Activated naive CD4-positive, alpha-beta T cell treated with anti-CD3 and anti-CD28 coated beads, Interleukin-2, amount 10 ng/mL, durations not matched to agents 7 days and 5 days (primary cell): ENCODE measurements at places on chromosomes 1 and 21.
A peak's percentile ranks its signal among the peaks of the same experiment; 100 is the strongest.

DNA sequence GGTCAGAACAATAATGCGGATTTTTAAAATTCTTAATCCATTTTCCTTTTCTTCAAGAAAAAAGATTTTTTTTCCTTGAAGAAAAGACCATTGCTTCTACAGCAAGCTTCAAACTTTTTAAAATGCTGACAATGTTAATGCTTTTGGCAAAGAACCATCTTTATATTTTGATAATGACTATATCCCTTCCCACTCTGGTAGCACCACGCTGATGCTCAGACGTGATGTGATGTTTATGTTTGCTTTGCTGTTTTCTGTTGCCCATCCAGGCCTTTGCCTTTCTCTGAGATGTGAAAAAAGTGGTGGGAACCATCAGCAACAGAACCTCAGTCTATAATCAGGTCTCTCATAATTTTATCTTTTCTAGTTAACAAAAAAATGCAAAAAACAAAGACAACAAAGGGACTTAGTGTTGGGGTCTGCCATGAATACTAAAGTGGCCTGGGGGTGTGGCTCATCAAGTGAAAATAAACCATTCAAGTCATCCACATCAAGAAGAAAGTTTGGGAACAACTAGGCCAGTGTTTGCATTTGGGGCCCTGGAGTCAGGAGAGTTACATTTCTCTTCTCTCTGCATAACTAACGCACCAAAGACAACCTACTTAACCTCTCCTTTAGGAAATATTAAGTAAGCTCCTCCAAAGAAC lies 244.6 kb upstream of the DMRTA2 start:
- no peaks in the 10 kb centered on the region for H3K27me3 ChIP-seq
- no peak overlapping the region for H3K4me3 ChIP-seq
- no peaks in the 10 kb centered on the region for H3K4me1 ChIP-seq

DNA sequence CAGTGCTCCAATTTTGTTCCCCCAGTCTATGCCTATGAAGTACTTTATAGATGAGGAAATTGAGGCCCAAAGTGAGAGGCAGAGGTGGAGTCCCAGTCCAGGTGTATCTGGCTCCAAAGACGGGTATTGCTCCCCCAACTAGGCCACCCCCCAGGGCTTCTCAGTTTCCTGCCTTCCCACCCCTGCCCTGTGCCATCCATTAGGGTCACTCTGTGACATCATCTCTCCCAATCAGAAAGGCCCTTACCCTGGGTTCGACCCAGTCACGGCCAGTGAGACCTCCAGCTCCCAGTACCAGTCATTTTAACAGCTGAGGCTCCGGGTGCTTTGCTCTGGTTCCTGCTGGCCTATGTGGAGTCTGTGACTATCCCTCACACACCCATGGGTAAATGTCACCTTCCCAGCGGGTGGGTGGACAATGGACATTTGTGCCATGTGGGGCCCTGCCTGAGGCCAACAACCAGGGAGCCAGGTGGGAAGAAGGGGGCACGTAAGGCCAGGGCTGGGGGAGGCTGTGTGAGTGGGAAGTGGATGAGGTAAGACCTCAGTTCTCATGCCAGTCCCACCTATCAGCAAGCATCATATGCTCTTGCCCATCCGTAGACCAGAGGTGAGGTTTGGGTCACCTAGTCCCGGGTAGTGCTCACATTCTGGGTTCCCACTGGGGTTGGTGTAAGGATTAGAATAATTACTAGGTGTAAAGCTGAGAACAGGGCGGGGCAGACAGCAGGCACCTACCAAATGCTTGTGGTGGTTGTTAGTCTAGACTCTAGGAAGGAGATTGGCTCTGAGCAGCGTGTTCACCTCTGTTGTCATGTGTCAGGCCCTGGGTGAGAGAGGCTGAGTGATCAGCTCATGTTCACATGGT lies 685.9 kb downstream of the MATN1 start:
- no peaks in the 10 kb centered on the region for H3K4me1 ChIP-seq
- peaks cover 8% of the 10 kb centered on the region for H3K27me3 ChIP-seq
- no peak overlapping the region for H3K27ac ChIP-seq
- DNase-seq: no peak

- DNase-seq: no peak
- no peaks in the 10 kb centered on the region for H3K36me3 ChIP-seq
- H3K27me3 ChIP-seq: no peaks in the 10 kb centered on the region
- H3K4me3 ChIP-seq: no peak overlapping the region
- H3K27ac ChIP-seq: no peak overlapping the region
Observed at GRCh38 chr1:105891308-105891707, 1165.2 kb upstream of the PRMT6 start.

GRCh38 chr1:53031732-53032131 lies 30.3 kb upstream of the PODN start:
- no peaks in the 10 kb centered on the region for H3K27me3 ChIP-seq
- H3K4me1 ChIP-seq: peaks cover 4% of the 10 kb centered on the region
- no peak overlapping the region for H3K4me3 ChIP-seq
- DNase-seq: no peak

GRCh38 chr1:157004806-157005205 lies 40.7 kb downstream of the ARHGEF11 start:
- H3K36me3 ChIP-seq: no peaks in the 10 kb centered on the region
- no peaks in the 10 kb centered on the region for H3K4me1 ChIP-seq
- no peak for DNase-seq
- peaks cover 45% of the 10 kb centered on the region for H3K27me3 ChIP-seq

- peaks cover 33% of the 10 kb centered on the region for H3K27me3 ChIP-seq
- H3K36me3 ChIP-seq: no peaks in the 10 kb centered on the region
- no peak overlapping the region for H3K4me3 ChIP-seq
- H3K4me1 ChIP-seq: peaks cover 3% of the 10 kb centered on the region
- DNase-seq: no peak
Observed at GRCh38 chr1:34796990-34797389, 4.2 kb downstream of the GJA4 start.

- DNase-seq: no peak
- H3K4me3 ChIP-seq: no peak overlapping the region
- no peaks in the 10 kb centered on the region for H3K4me1 ChIP-seq
- no peak overlapping the region for H3K27ac ChIP-seq
- no peaks in the 10 kb centered on the region for H3K36me3 ChIP-seq
- H3K27me3 ChIP-seq: peaks cover 47% of the 10 kb centered on the region
Observed at GRCh38 chr21:42027822-42028765, 17.9 kb upstream of the ZBTB21 start.

DNA sequence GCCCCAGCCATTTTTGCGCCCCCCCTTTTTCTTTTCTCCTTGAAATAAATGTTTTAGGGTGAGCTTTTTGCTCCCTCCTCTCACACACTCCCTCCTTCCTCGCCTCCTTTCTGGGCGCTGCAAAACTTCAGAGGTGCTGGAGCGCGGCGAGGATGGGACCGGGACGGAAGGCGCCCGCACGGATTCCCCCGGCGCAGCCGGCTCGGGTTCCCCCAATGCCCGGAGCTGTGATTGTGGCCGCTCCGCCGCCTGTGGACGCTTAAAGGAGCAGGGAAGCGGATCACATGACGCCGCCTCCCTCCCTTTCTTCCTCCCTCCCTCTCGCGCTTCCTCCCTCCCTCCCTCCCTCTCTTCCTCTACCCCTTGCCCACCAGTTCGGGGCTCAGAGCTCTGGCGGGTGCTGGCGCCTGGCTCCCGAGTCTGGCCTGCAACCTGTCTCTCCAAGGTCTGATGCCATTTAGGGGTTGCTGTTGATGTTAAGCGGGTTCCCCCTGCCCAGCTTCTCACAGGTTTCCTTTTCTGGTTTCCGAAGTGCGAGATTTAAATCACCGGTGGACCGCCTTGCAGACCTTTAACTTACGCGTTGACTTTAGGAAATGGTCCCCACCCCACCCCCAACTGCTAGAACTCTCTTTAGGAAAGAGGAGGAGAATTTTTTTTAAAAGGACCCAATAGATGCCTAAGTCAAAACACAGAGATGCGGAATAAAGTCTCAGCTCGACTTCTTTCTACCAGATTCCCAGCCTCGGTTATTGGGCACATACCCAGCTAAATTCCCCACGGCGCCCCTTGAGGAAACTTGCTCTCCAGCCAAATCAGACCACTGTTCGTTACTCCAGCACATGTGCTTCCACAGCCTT lies at the start of gene WLS:
WLS (minus strand) TSS at position 235 of the 860 bp plus-strand sequence; CDS start at position 11, 224 bp downstream.
- no peak for DNase-seq
- peaks cover 17% of the 10 kb centered on the region for H3K4me1 ChIP-seq
- H3K4me3 ChIP-seq: no peak within 1 kb of the TSS
- no peaks in the 10 kb centered on the region for H3K36me3 ChIP-seq
- H3K27ac ChIP-seq: no peak within 1 kb of the TSS

DNA sequence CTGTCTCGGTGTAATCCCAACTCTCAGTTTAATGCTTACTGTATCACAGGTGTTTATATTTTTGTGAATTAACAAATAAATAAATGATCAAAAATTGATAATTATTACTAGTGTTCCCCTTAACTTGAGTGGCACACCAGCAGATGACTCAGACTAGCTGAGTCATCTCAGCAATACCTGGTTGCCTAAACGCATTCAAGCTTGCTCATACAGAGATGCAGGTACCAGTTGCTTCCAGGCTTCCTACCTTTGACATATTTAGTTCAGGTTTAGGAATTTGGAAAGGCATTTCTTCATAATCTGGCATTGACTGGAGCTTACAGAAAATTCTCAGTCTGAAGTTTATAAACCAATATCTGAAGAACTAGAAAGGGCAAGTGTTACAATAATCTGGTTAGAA lies 78.9 kb upstream of the LMO4 start:
- H3K27me3 ChIP-seq: peaks cover 11% of the 10 kb centered on the region
- H3K4me1 ChIP-seq: no peaks in the 10 kb centered on the region
- H3K4me3 ChIP-seq: no peak overlapping the region
- DNase-seq: no peak
- no peaks in the 10 kb centered on the region for H3K36me3 ChIP-seq

GRCh38 chr1:239308701-239309333 lies 77.6 kb upstream of the CHRM3 start:
- no peaks in the 10 kb centered on the region for H3K36me3 ChIP-seq
- no peak overlapping the region for H3K4me3 ChIP-seq
- peak; percentile 40 for DNase-seq
- no peaks in the 10 kb centered on the region for H3K27me3 ChIP-seq

GRCh38 chr1:99993468-99993845 lies 23.7 kb downstream of the SLC35A3 start:
- no peak overlapping the region for H3K4me3 ChIP-seq
- H3K36me3 ChIP-seq: peaks cover 45% of the 10 kb centered on the region
- no peaks in the 10 kb centered on the region for H3K27me3 ChIP-seq
- H3K4me1 ChIP-seq: no peaks in the 10 kb centered on the region
- DNase-seq: no peak

DNA sequence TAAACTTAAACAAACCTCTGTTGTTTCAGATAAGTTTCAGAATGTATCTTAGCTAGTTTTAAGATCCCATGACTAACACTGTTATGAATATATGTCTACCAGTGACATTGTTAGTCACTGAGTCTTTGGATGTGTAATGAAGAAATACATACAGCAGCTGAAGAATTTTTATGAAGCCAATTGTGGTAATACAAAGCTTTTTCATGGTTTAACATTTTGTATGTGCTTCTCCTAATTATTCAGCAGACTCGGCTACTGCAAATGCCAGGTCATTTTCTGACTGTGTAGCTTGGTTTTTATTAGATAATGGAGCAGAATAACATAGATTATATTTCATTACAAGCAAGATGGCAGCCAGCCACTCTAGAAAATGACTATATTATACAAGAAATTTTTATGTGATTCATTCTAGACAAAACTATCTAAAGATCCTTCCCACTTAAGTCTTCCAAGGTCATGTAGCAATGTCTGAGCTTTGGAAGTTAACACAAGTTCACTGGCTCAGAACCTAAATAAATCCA lies 147.8 kb downstream of the TNFSF18 start:
- DNase-seq: no peak
- H3K36me3 ChIP-seq: peaks cover 16% of the 10 kb centered on the region
- peaks cover 38% of the 10 kb centered on the region for H3K4me1 ChIP-seq
- no peak overlapping the region for H3K27ac ChIP-seq
- no peak overlapping the region for H3K4me3 ChIP-seq

DNA sequence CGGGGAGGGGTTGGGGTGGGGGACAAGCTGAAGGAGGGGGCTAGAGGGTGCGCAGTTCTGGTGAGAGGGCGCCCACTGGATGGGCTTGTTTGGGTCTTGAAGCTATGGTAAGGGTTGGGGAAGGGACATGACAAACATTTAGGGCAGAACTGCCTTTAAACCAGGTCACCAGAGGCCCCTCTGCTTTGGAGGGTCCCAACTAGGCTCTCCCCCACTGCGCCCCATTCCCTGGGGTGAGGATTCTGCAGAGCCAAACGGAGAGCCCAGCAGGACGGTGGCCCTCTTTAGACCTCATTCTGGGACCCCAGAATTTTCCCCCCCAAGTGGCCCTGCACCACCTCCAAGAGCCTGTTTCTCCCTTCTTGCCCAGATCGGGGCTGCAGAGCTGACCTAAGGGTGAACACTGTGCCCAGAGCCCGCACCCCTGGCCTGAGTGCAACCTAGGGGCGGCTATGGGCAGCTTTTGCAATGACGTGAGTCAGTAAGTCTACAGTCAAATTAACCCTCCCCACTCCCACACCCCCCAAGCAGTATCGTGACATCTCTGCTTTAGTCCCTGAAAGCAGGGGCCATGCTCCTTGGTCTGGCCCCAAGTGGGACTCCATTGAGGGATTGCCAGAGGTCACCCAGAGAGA lies 593.8 kb downstream of the MATN1 start:
- DNase-seq: no peak
- H3K27ac ChIP-seq: no peak overlapping the region
- H3K36me3 ChIP-seq: no peaks in the 10 kb centered on the region
- H3K4me1 ChIP-seq: no peaks in the 10 kb centered on the region
- no peak overlapping the region for H3K4me3 ChIP-seq
- H3K27me3 ChIP-seq: peaks cover 4% of the 10 kb centered on the region

DNA sequence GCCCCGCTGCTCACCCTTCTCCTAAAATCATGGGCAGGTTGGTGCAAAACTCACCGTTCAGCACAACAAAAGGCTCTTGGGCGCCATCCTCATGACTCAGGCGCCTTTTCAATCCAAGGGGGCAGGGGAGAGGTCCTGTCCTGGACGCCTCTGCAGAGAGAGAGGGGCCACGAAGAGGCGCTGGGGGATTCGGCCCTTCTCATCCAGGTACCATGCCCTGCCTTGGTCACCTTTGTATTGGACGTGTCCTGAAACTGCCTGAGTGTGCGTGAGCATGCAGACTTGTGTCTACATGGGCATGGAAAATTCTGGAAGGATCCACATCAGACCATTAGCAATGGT lies 53.5 kb downstream of the SLC37A1 start:
- peak; percentile 10 for DNase-seq
- peaks cover 9% of the 10 kb centered on the region for H3K36me3 ChIP-seq
- no peaks in the 10 kb centered on the region for H3K4me1 ChIP-seq

DNA sequence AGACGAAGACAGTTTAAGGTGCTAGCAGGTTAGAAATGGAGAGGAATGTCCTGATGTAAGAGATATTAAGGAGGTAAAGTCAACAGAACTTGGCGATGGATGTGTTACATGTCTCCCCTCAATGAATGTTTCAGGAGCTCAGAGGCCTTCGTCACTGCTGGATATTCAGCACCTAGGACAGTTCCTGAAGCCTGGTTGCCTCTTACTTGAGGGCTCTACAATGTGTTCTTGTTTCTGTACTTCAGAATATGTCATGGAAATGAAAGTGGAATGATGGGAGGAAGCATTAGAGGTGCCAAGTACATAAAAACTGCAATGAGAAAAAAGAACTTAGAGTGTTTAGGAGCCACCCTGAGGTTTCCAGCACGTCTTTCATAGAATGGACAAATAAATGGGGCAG lies 17.7 kb downstream of the TNR start:
- no peaks in the 10 kb centered on the region for H3K4me1 ChIP-seq
- no peak overlapping the region for H3K4me3 ChIP-seq
- DNase-seq: peak; percentile 47
- H3K36me3 ChIP-seq: no peaks in the 10 kb centered on the region
